ENCODE measurements at places on chromosomes 3 and 15. TPM values are rescaled to one million over a fixed set of nuclear protein-coding genes. Genes with fewer than 3 reads are reported as not detected.

GRCh38 chr3:188589071-188589470, 435.1 kb downstream of the LPP start:
- DNase-seq = no peak

- DNase-seq = no peak
Observed at GRCh38 chr3:139134678-139135372, 90.1 kb upstream of the PRR23C start.

GRCh38 chr3:41997702-41998550, 36.0 kb upstream of the ULK4 start:
- no peak for DNase-seq

DNA sequence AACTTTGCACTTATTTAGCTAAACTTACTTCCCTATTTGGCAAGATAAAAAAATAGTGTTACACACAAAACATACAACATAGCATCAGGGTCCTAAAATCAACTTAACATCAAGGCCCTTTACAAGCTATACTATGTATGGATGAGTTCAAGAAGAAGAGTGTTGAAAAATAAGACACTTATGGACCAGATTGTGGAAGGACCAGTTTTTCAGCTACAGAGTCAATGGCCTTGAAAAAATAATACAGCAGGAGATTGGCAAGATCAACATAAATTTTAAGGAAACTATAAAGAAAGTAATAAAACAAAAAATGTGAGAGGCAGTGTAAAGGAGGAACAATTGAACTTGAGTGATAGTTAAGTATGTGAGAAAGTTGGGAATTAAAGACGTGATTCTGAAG, 66.3 kb upstream of the BBX start:
- DNase-seq = no peak

- no peak for DNase-seq
Observed at GRCh38 chr3:188160751-188161150, 6.8 kb downstream of the LPP start.

GRCh38 chr3:31312400-31312799, 220.3 kb upstream of the STT3B start:
- no peak for DNase-seq

DNA sequence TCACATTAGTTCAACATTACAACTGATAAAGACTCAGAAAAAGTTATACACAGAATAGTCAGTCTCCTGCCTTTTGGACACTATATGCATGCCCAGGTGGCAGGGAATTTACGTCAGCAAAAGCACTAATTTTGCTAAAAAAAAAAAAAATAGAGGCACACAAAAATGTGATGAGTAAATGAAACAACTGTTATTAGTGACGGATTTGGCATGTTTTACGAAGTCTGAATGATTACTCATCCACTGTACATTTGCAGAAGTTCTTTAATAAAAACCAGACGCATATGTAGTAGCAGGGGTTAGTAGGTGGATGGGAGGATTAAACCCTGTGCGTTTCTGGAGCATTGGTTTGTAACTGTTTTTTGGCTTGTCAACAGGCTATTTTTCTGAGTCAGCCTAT, 99.0 kb downstream of the MITF start:
- no peak for DNase-seq

- DNase-seq = no peak
Observed at GRCh38 chr15:52361494-52361893, 65.9 kb upstream of the MYO5C start.

- DNase-seq = no peak
Observed at GRCh38 chr3:64748244-64748904, 60.6 kb upstream of the ADAMTS9 start.

- no peak for DNase-seq
Observed at GRCh38 chr3:46712191-46713049, 5.2 kb downstream of the PRSS50 start.

GRCh38 chr3:185942907-185943759, 5.3 kb upstream of the TRA2B start:
- DNase-seq = peak; percentile 72

GRCh38 chr15:97978401-97979139, 18.1 kb downstream of the ARRDC4 start:
- no peak for DNase-seq

- no peak for DNase-seq
Observed at GRCh38 chr15:99958426-99959097, 225.3 kb upstream of the LYSMD4 start.

DNA sequence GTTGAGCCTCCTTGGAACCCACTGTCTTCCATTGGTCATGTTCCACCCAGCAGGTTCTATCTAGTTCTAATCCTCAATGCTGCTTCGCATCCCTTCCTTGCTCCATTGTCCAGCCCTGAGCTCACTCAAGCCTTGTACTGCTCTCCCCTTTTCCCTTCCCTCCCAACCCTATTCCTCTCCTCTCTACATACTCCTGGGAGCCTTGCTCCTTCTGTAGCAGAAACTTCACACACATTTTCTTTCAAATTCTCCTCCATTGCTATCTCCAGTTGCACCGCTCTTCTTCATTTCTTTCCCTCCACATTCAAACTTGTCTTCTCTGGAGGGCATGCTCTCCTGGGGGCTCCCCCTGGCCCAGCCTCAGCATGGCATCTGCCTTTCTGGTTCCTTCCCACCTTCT, 14.5 kb downstream of the NR1I2 start:
- no peak for DNase-seq

GRCh38 chr3:69871251-69871650, 128.3 kb upstream of the SAMMSON start:
- DNase-seq = no peak

- DNase-seq = no peak
Observed at GRCh38 chr15:89199746-89200145, 21.6 kb downstream of the RLBP1 start.

GRCh38 chr3:146503461-146504202, 34.3 kb upstream of the PLSCR2 start:
- DNase-seq = peak; percentile 86

- no peak for DNase-seq
Observed at GRCh38 chr3:72985576-72985975, 11.0 kb upstream of the PPP4R2 start.

DNA sequence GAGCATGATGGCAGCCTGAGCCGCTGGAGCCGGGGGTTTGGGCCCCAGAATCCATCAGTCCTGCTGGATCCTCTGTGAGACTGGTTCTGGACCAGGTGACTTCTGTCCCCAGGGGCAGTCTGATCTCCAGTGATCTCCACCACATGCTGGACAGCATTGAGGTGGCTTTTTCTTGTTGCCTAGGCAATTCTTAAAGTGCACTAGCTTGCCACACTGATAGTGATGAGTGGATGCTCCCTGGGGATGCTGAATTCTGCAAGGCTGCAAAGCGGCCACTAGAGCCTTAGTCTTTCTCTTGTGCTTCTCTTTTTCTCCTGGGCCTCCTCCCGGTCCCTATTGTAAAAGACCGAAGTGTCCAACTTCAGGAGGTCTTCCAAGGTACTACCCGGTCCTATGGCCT, 70.4 kb upstream of the ATP11B start:
- DNase-seq = no peak

- peak; percentile 34 for DNase-seq
Observed at GRCh38 chr15:77659350-77660321, 26.9 kb upstream of the LINGO1 start.

GRCh38 chr15:64311566-64311965, 44.4 kb downstream of the CSNK1G1 start:
- DNase-seq = no peak

GRCh38 chr3:58059349-58060321, 51.4 kb downstream of the FLNB start:
- no peak for DNase-seq

- no peak for DNase-seq
Observed at GRCh38 chr3:135368316-135368715, 573.3 kb downstream of the EPHB1 start.

Gene ARNT2
- 3.0 TPM for total RNA-seq

Gene COLQ
- total RNA-seq = 1.9 TPM

Gene NISCH
- total RNA-seq = 72.8 TPM
